Naive thymus-derived CD8-positive, alpha-beta T cell (primary cell): ENCODE measurements at places on chromosomes 16 and 17.

DNA sequence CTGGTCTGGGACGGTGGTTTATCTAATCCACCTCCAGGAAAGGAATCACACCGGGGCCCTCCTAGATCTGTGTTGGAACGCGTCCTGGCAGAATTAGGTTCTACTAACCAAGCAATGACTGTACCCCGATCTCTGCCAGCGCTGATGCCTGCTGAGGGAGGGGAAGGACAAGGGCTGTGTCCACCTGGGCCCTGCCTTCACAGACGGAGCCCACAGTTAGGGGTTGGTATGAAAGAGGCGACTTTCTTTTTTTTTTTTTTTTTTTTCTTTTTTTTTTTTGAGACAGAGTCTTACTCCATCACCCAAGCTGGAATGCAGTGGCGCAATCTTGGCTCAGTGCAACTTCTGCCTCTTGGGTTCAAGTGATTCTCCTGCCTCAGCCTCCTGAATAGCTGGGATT is 9.9 kb upstream of the KRT19 start:
- H3K4me1 ChIP-seq: no peaks in the 10 kb centered on the region
- peaks cover under 1% of the 10 kb centered on the region for H3K36me3 ChIP-seq
- peaks cover 21% of the 10 kb centered on the region for H3K27me3 ChIP-seq
- no peak overlapping the region for H3K4me3 ChIP-seq
- H3K27ac ChIP-seq: no peak overlapping the region

DNA sequence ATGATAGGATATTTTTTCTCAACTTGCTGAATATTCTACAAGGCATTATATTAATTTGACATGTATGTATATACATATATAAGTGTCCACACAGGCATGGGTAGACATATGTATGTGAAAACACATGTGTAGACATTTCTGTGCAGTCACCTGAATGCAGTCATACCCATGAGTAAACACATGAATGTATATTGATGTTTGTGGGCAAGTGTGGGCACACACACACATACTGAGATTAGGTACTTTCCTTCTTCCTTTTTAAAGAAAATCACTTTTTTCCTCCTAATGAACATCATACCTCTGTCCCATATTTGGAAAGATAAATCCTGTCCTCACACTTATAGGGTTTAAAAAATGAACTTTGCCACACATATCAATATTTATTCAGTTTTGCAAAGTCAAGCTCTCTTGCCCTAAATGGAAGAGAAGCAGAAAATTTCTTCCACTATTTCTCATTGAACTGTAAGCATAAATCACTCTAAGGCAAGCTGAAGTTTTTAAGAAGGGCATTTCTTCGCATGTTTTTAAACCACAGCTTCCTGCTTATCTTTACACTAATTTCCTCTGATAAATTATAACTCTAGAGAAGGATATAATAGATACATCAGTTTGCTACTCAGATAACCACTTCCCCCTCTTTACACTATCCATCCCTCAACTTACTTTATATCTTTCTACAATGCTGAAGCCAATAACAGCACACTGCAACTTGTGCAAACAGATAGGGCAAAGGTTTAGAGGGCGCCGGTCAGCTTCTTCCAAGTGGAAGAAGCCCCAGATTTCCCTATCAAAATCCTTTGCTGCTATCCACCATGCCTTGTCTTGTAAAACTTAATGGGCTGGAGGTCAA is 49.6 kb upstream of the LRRC37A3 start:
- no peaks in the 10 kb centered on the region for H3K27me3 ChIP-seq
- H3K27ac ChIP-seq: peak overlapping the region; percentile 86
- peak overlapping the region; percentile 39 for H3K4me3 ChIP-seq
- peaks cover 60% of the 10 kb centered on the region for H3K4me1 ChIP-seq
- H3K36me3 ChIP-seq: no peaks in the 10 kb centered on the region

- DNase-seq: no peak
- H3K36me3 ChIP-seq: peaks cover 2% of the 10 kb centered on the region
- peak overlapping the region; percentile 100 for H3K27ac ChIP-seq
Observed at GRCh38 chr17:67452681-67453554, 75.8 kb downstream of the PITPNC1 start.

- no peak overlapping the region for H3K27ac ChIP-seq
- DNase-seq: no peak
- peaks cover 8% of the 10 kb centered on the region for H3K4me1 ChIP-seq
- H3K27me3 ChIP-seq: no peaks in the 10 kb centered on the region
- H3K4me3 ChIP-seq: peak overlapping the region; percentile 66
Observed at GRCh38 chr16:72921620-72922019, 126.3 kb downstream of the ZFHX3 start.

GRCh38 chr17:37234106-37234505 is 141.7 kb upstream of the C17orf78 start:
- no peaks in the 10 kb centered on the region for H3K4me1 ChIP-seq
- no peaks in the 10 kb centered on the region for H3K27me3 ChIP-seq
- no peak overlapping the region for H3K4me3 ChIP-seq
- no peak for DNase-seq

DNA sequence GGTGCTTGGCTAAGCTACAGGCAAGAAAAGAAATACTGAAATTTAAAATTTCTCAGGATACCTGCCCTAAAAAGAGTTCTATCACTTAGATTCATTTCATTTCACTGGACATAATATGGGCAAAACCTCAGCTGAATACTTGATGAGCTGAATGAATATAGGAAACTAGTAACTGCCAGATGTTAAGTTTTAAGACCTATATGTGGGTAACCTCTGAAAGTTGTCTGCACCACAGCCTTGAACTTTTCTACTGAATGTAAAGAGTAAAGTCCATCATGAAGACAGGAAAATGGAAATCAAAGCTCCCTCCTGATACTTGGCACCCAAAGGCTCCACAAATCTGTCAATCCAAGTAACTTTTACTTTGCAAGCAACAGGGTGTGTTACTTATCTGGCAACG is 50.8 kb downstream of the HIC1 start:
- H3K27ac ChIP-seq: no peak overlapping the region
- H3K36me3 ChIP-seq: peaks cover 33% of the 10 kb centered on the region
- H3K4me3 ChIP-seq: no peak overlapping the region
- no peak for DNase-seq
- peaks cover 21% of the 10 kb centered on the region for H3K4me1 ChIP-seq

- H3K36me3 ChIP-seq: no peaks in the 10 kb centered on the region
- no peak for DNase-seq
- H3K27ac ChIP-seq: no peak overlapping the region
Observed at GRCh38 chr16:75502916-75503605, 7.8 kb upstream of the CHST6 start.
